Astrocyte of the spinal cord (primary cell): ENCODE measurements at places on chromosomes 12 and 14.
A peak's percentile ranks its signal among the peaks of the same experiment; 100 is the strongest.

DNA sequence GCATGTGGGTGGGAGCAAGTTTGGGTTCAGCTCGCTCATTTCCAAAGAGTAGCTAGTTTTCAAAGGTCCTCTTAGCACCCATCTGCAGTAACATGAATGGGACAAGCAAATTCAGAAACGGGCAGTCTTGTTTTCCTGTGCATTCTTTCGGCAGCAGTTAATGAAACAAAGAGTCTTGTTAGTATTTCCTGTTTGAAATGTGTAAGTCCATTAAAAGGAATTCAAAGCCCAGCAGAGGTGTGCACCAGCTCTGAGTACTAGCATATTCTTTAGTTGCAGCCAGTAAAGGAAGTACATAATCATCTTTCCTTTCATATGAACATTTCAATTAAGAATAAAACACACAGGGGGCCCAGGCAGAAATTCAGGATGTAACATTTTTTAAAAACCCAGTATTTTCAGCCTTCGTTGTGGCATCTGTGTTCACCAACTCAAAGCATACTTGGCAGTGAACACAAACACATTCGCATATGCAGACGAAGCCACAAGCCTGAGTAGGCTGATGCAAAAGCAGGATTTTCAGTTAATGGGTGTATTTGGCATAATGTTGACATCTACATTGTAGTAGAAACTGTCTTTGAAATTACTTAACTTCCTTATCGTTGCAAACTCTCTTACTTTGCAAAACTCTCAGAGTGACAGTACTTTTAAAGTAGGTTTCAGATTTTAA lies 570.0 kb upstream of the FLRT2 start:
- DNase-seq = no peak

GRCh38 chr12:1842183-1842904 lies 22.0 kb downstream of the LRTM2 start:
- no peak for DNase-seq

- no peak for DNase-seq
Observed at GRCh38 chr14:104458845-104459244, 120.7 kb upstream of the C14orf180 start.

- DNase-seq = peak; percentile 27
Observed at GRCh38 chr12:14664434-14665023, 31.9 kb downstream of the GUCY2C start.

GRCh38 chr12:52331833-52332232 lies 10.6 kb upstream of the KRT83 start:
- no peak for DNase-seq

GRCh38 chr12:69431591-69432222 lies 38.5 kb upstream of the FRS2 start:
- no peak for DNase-seq

DNA sequence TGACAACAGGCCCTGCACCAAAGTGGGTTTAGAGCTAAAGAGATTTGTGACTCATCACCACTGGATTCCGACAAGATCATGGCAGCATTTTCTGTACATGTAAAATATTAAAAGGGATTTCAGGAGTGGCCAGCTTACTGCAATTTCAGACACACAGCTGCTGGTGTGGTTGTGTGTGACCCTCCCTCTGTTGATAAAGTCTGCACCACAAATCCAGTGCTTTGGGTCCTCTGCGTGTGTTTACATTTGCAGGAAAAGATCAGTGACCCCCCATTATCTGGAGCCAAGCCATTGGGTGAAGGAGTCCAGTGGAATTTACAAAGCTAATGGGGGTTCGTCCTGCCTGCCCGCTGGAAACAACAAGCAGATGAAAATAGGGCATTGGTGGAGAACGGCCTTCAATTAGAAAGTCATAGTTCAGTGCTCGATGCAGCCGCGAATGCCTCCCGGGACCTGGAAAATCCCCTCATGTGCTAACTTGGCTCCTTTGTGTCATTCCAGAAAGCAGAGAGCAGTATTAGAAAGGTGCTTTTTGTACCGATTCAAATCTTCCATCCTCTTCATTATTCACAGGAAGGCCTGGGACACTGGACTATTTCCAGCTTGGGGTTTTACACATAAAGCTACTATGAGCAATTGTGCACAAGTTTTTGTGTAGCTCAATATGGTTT lies 188.5 kb upstream of the TMEM132C start:
- peak; percentile 47 for DNase-seq

- no peak for DNase-seq
Observed at GRCh38 chr12:29572464-29572863, 75.0 kb upstream of the OVCH1 start.

- DNase-seq = no peak
Observed at GRCh38 chr14:81971911-81972310, 438.3 kb upstream of the SEL1L start.

DNA sequence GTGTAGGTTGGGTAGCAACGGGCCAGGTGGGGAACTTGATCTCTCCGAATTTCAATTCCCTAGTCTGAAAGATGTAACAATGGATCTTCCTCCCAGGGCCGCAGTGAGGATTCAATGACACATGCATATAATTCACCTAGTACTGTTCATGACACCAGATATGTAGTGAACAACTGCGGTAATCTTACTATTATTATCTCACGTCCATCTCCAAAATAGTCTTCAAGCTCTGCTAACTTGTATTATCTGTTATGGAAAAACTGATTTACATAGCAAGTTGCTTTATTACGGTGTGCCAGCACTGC lies 26.4 kb downstream of the MOK start:
- DNase-seq = no peak

GRCh38 chr12:79643821-79644220 lies 46.9 kb downstream of the PAWR start:
- no peak for DNase-seq

DNA sequence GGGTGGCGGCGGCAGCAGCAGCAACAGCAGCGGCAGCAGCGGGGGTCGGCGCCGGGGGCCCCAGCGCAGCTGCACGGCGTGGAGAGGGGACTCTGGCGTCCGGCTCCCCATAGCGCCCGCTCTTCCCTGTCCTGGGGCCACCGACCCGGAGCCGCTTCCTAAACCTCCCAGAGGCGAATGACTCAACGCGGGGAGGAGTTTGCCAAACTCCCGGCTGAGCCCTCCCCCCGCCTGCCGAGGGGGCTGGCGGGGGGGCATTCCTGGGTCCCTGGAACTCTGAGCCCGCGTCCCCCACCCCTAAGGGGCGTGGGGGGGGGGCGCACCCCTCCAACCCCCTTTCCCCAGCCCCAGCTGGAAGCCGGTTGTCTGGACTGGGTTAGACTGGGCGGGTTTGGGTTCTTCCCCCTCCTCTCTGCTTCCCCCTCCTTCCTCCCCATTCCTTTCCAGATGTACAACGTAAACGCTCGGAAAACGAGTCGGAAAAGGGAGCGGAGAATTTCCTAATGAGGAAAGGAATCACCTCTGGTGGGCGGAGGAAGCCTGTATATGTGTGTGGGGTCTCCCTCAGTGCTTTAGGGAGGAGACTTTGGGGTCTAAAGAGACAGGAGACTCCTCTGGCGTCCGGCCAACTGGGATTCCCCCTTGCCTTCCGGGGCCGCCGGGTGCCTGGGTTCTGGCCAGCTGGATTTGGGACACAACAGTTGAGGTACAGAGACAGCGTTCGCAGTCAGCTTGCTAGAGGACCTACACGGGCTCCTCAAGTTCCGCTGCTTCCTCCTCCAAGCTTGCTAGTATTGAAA lies at the start of gene ITGA5:
TSS of gene ITGA5 (minus strand) at position 179 of the 800 bp plus-strand sequence. CDS start at position 111, 68 bp downstream.
- DNase-seq = peak; percentile 71

DNA sequence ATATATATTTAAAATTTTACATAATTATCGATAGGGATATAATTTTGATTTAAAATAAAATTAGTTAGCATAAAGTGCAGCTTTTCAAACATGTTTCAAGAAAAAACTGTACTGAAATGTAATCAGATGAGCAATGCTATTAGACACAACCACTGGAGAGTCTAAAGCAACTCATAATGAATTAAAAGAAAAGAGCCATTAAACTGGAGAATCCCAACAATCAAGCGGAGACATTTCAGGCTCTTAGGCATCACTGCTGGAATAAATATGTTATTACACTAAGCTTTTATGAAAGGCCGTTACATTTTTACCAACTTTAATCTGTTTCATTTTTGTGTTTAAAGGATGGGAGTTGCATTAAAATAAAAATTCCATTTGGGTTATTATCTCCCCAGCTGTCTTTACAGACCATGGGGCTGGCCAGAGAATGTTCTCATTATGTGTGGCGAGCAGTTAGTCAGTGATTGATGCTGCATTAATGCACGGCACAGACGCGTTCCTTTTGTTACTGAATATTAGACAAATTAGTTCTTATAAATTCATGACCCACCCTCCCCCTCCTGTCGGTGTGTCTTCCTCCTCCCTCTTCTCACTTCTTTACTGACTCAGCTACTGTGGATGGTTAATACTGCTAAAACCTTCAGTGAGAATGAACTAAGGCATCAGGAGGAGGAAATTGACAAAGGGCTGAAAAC lies 156.8 kb downstream of the PDZRN4 start:
- DNase-seq = no peak

- DNase-seq = no peak
Observed at GRCh38 chr12:67523538-67523937, 125.0 kb upstream of the DYRK2 start.

GRCh38 chr14:103108749-103109207 lies 14.3 kb downstream of the EXOC3L4 start:
- DNase-seq = no peak

- peak; percentile 87 for DNase-seq
Observed at GRCh38 chr12:15728118-15728598, 61.0 kb downstream of the EPS8 start.

DNA sequence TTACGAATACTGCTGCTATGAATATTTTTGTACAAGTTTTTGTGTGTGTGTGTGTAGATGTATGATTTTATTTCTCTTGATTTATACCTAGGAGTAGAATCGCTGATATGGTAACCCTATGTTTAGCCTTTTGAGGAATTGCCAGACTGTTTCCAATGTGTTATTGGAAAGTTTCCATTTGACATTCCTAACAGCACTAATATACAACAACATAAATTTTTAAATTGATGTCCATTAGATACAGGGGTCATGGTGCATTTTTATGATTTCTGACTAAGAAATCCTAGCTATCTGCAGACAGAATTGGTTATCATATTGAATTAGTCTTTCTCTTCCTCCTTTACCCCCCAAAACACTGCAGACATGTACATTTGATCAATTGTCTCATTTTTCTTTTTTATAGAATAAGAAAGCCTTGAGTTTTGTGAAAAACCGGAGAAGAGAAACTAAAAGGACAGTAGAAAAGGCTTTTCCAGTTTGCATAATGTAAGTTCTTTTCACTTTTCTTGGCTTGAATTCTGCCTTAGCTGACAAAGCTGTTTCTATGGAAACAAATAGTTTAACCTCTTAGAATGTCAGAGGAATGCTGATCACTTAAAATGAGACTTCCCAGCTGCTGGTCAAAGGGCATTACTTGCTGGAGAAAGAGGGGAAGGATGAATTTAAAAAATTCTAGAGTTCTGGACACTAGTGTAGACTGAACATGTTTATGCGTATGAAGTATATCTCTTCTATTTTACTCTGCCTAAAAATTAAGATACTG lies 28.2 kb downstream of the PALS1 start:
- DNase-seq = peak; percentile 81

GRCh38 chr14:33484264-33484663 lies 466.6 kb downstream of the EGLN3 start:
- DNase-seq = no peak

- DNase-seq = no peak
Observed at GRCh38 chr12:92418381-92418780, 272.7 kb upstream of the BTG1 start.

DNA sequence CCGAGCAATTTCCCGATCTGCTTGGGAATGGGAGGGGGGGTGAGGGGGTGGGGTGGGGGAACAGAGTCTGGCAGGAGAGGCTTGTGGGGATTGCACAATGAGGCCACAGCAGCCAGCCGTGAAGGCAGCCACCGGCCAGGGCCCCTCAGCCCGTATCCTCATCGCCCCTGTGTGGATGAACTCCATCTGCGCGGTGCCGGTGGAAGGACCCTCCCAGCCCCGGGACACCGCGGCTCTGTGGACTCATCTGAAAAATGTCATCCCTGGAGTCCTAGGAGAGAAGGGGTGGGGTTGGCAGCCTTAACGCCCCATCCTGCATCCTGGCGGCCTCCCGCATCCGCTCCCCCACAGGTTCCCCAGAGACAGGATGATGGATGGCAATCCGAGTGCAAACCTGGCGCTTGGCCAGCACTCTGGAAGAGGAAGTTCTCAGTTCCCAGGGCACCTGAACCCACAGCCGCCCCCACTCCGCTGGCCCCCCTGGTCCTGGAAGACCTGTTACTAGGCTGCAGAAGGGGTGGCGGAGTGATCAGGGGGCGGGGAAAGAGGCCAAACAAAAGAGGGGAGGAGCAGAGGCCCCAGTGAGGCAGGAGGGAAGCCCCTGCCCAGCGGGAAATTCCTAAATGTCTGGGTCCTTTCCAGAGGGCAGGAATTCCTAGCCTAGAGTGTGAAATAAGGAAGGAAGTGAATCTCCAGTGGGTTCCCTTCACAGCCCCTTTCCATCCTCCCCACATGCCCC lies 1.2 kb upstream of the TNFAIP2 start:
- DNase-seq = peak; percentile 54

- DNase-seq = no peak
Observed at GRCh38 chr12:18556161-18556560, 181.7 kb downstream of the PLCZ1 start.

- no peak for DNase-seq
Observed at GRCh38 chr12:62950317-62950716, 15.4 kb upstream of the PPM1H start.

- peak; percentile 94 for DNase-seq
Observed at GRCh38 chr12:124213666-124214347, 81.1 kb upstream of the RFLNA start.

GRCh38 chr12:51098611-51099010 lies 15.2 kb upstream of the CSRNP2 start:
- no peak for DNase-seq

DNA sequence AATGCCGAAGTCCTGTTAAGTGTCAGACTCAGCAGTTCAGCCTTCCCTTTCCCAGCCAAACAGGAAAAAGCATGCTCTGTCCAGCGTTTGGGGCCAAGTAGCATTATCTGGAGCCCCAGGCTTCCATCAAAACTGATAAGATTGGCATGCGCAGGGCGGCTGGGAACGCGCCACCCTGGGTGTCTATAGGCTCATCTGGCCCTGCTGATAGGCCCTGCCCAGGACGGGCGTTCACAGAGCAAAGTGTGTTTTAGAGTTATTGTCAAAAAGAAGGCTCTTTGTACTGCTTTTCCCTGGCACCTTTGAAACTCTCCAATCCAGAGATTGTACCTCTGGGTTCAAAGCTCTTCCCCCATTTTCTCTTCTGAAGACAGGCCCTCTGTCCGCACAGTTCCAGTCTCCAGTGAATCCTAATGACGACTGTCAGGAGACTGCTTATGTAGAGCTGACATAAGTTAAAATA lies at the start of gene ART4:
TSS of gene ART4 (minus strand) at position 102 of the 463 bp plus-strand sequence. CDS start 413 bp downstream, outside the sequence.
- no peak for DNase-seq

- DNase-seq = no peak
Observed at GRCh38 chr12:131851741-131852550, 23.8 kb downstream of the MMP17 start.
